Posterior vena cava (tissue), 2 donors: ENCODE measurements at places on chromosomes 3 and 15. TPM values are rescaled to one million over a fixed set of nuclear protein-coding genes. Genes with fewer than 3 reads are reported as not detected.

SCAANT1 gene
- total RNA-seq, result not detected

GRAMD2A gene
- total RNA-seq, result not detected

MCF2L2 gene
- 0.38 TPM for total RNA-seq

RARB gene
- 8.9 TPM for total RNA-seq

GPR62 gene
- not detected for total RNA-seq

WDR72 gene
- total RNA-seq, result not detected

CD96 gene
- 2.5 TPM for total RNA-seq

AQR gene
- total RNA-seq, result 25.9 TPM

A4GNT gene
- not detected for total RNA-seq

KCNH8 gene
- 0.10 TPM for total RNA-seq

ITPKA gene
- total RNA-seq, result 0.33 TPM

PHC3 gene
- total RNA-seq, result 84.5 TPM

ZPLD1 gene
- 12.3 TPM for total RNA-seq

MRPL46 gene
- 16.2 TPM for total RNA-seq

CAMKV gene
- total RNA-seq, result not detected

CCRL2 gene
- total RNA-seq, result 2.0 TPM

GRK7 gene
- total RNA-seq, result 0.14 TPM

POLR2H gene
- 39.1 TPM for total RNA-seq

MOBP gene
- total RNA-seq, result 0.19 TPM

ZMYND10 gene
- 0.23 TPM for total RNA-seq

RNF123 gene
- total RNA-seq, result 28.3 TPM

CLDN16 gene
- not detected for total RNA-seq

NAALADL2 gene
- 18.2 TPM for total RNA-seq

ZNF660 gene
- total RNA-seq, result 7.7 TPM

GP5 gene
- 0.05 TPM for total RNA-seq

EPHB3 gene
- total RNA-seq, result 6.9 TPM

SH2D7 gene
- total RNA-seq, result not detected

GOLGA8R gene
- 8.0 TPM for total RNA-seq

FOXL2NB gene
- not detected for total RNA-seq

PLXNA1 gene
- 31.7 TPM for total RNA-seq

C15orf61 gene
- total RNA-seq, result 5.2 TPM

RSL24D1 gene
- 68.9 TPM for total RNA-seq

SLITRK3 gene
- 1.2 TPM for total RNA-seq

PRRT3 gene
- 2.7 TPM for total RNA-seq

FEZF2 gene
- not detected for total RNA-seq
